ENCODE measurements at places on chromosomes 16 and 17. TPM values are rescaled to one million over a fixed set of nuclear protein-coding genes. Genes with fewer than 3 reads are reported as not detected.

DNA sequence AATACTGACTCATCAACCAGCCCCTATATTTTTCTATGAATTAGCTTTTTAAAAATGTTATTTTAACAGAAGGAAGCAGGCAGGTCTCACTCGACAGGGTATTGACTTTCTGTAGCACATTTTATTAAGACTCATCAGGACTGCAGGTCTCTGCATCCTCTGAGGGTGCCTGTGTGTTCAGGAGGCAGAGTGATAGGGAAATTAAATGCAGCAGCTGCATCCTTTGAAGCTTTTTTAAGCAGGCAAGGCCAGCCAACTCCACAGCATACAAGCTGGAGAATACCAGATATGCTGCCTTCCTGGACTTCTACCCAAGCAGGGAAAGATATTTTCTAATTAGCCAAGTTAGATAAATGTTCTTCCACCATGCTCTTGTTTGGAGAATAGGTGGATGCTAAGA lies 124.9 kb downstream of the WSCD1 start:
- DNase-seq, result no peak

DNA sequence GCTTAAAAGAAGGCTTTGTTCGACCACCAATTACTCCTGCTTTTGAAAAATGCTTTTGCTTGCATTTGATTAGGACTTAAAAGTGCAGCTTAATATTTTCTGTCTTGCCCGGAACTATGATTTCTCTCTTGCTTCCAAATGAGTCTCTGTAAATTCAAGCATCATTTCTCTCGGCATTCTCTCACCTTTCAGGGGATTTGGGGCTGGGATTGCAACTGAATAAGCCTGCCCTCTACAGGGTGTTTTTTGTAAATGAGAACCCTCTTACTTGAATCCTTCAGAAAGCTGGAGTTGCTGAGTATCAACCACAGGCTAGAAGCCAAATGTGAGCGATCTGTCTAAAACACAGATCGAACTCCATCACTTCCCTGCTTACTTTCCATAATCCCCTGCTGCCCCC lies 234.6 kb downstream of the TMEM114 start:
- no peak for DNase-seq

DNA sequence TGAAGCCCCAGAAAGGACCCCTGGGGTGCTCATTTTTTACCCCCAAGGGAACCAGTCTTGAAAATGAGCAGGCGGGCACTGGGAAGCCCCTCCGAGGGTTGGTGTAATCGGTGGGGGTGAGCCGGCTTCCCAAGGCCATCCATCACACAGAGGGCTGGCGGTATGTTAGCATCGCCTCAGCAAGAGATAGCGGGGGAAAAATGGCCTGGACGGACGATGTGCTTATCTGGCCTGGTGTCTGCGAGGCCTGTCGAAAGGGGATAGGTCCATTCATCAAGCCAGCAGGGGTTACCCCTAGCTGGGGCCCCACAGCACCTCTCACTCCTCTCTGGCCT lies 188.9 kb downstream of the IRF8 start:
- DNase-seq, result no peak

DNA sequence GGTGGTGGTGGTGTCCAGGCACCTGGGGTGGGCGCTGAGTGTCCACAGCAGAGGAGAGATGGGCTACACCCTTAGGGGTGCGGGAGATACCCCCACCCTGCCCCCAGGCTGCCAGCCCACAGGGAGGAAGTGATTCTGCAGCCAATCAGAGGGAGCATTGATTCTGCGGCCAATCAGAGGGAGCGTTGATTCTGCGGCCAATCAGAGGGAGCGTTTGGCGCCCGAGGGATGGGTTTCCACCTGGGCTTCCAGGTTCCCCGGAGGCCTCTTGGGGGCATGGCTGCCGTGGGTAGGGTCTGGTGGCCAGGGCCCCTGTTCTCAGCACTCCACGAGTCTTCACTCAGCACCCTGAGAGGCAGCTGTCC lies 28.2 kb upstream of the ACSF3 start:
- DNase-seq, result no peak

CD300LG gene
- total RNA-seq, result not detected

DNA sequence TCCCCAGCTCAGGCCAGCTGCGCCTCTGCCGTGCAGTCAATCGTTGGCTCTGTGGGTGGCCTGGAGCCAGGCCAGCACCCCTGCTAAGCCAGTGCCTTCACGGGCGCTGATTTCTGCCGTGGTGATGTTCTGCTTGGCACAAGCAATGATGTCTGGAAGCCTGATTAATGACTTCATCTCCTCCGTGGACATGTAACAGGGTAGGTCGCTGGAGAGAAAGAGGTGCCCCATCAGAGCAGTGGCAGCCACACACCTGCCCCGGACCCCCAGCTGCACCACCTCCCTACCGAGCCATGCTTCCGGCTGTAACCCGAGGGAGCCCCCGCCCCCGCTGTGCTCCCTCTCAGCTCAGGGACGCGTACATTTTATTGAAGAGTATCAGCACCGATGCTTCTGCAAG lies 1.9 kb downstream of the ARL16 start:
- DNase-seq, result no peak

GRCh38 chr16:55900616-55901393 lies 25.6 kb upstream of the CES5A start:
- no peak for DNase-seq

C16orf46 gene
- not detected for total RNA-seq

OMG gene
- 2.8 TPM for total RNA-seq

- peak; percentile 7 for DNase-seq
Measured at GRCh38 chr17:49525831-49526741, 31.0 kb downstream of the NGFR start.

FKBP10 gene
- total RNA-seq, result 5.6 TPM

- DNase-seq, result no peak
Measured at GRCh38 chr16:58339452-58339981, 44.7 kb upstream of the PRSS54 start.

DNA sequence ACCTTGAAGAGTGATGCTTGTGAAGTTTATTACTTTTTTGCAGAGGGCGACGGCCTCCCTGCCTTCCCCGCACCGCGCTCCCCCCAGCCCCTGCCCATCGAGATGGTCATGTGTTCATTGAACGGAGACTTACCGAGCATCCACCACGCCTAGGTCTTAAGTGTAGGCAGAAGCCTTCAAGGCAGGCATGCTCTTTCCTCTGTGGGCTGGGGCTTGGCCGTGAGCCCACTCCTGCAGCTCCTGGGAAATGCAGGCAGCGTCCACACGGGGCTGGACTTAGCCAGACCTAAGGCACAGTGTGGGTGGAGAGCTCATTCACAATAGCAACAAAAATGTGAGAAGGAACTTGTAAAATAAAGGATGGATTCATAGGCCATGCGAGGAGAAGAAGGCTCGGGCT lies 19.2 kb downstream of the RNF213 start:
- no peak for DNase-seq

GRCh38 chr17:81909966-81910839 lies 996 bp downstream of the PCYT2 start:
- DNase-seq, result peak; percentile 32

NAGS gene
- 0.92 TPM for total RNA-seq

DNA sequence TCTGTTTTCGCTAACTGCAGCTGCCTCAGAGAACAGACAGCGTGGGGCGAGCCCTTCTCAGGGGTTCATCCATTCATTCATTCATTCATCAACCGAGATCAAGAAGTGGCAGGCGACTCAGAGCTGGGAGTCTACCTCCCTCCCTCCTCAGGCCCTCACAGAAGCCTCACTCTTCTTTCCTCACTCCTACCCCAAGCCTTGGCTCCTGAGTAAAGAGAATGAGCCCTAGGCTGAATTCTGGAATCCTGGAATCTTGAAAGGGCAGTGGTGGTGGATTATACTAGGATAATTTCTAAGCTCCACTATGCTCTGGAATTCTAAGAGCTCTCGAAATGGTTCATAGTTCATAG lies 2.3 kb upstream of the DLX3 start:
- no peak for DNase-seq

GRCh38 chr17:7404737-7405349 lies 946 bp upstream of the TMEM256 start:
- DNase-seq, result peak; percentile 86

GAST gene
- not detected for total RNA-seq

GRCh38 chr16:89117975-89118289 lies 24.3 kb downstream of the ACSF3 start:
- DNase-seq, result no peak

GRCh38 chr17:69300222-69300621 lies 26.7 kb downstream of the ABCA5 start:
- no peak for DNase-seq

DNA sequence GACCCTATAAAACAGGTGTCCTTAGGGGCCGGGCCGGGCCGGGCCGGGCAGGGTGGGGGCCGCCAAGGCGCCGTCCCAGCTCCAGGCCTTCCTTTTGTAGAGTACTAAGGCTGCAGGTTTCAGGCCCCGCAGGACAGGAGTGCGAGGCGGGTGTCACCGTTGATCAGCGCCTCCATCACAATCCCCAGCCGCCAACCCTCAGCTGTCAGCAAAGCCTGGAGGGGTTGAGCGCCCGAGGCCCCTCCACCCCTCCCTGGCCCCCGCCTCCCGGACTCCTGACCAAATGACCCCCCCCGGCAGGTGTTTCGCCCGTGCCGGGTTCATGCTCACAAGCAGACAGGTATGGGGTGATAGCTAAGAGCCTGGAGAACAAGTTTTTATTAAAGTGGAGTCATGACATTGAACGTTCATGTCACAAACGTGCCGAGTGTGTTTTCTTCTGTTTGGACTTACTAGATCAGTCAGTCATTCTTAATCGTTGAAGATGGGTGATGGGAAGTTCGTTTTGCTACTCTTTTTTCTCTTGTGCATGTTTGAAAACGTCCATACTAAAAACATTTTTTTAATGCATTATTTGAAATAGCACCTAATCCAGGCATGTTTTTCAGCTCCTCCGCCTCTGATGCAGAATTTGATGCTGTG lies 534 bp downstream of the ARL2BP start:
- DNase-seq, result no peak

Measured in natural killer cell (primary cell).